ENCODE measurements at places on chromosomes 11 and 22. TPM values are rescaled to one million over a fixed set of nuclear protein-coding genes. Genes with fewer than 3 reads are reported as not detected.

Gene DLAT
- total RNA-seq: 27.4 TPM

Gene OR8G5
- total RNA-seq: not detected

- DNase-seq: peak; percentile 20
Observed at GRCh38 chr11:112734207-112734606, 227.0 kb upstream of the NCAM1 start.

DNA sequence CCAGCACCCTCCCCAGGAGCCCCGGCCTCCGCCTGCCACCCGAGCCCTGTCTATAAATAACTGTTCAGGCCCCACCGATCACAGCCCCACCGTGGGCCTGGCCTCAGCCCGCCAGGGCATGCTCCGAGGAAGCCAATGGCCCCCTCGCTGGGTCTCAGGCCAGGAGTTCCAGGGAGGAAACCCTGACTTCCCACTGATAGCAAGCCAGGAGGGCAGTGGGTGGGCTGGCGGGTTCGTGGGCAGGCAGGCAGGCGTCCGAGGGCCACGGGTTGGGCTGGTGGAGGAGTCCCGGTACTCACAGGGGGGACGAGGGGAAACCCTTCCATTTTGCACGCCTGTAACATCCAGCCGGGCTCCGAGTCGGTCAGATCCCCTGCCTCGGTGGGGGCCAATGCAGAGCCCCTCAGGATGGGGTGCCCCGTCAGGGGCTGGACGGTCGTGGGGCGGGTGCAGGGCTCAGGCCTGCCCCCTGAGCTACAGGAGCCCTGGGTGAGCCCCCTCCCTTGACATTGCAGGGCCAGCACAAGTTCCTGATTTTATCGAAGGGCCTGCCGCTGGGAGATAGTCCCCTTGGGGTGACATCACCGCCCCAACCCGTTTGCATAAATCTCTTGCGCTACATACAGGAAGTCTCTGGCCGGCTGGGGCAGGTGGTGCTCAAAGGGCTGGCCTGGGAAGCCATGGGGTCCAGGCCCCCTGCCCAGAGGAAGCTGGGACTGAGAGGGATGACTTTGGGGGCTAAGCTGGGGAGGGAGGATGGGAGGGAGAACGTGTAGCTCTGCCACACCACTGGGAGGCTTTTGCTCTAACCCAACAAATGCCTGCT lies at the start of gene SPI1:
Gene SPI1 (minus strand): TSS at position 538 of the 826 bp plus-strand sequence. CDS start 194 bp downstream, at position 344.
- no peak for DNase-seq

DNA sequence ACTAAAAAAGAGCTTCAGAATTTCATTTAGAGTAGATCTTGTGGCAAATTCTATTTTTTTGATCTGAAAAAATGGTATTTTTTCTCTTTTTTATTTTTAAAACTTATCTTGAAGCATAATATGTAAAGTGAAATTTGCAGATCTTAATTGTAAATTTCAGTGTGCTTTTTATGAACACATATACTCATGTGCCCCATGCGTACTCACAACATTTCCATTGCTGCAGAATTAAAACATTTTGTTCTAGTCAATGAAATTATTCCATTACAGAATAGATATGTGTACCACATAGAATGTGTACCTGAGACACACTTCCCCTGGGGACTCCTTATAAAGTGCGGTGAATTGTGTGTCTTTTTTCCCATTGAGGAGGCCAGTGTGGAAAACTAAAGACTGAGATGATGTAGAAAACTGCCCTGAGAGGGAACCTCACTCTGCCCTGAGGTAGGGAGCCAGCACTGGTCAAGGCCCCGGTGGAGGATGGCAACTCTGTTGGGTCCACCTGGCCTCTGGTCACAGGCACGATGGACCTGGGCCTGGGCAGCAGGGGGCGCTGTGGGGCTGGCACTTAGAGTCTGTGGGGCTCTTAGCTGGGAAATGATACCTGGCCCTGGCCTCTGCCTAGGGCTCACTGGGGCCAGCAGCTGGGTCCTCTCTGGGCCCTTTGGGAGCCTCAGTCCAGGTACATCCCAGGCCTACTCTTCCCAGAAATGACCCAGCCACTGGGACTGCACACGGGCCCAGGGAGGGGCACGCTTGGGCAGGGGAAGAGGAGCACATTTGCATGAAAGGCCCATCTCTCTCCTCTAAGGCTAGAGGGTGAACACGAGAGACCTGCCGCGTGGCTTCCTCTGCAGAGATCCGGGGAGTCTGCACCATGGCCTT lies 77.9 kb upstream of the TOP3B start:
- peak; percentile 28 for DNase-seq

- DNase-seq: peak; percentile 61
Observed at GRCh38 chr11:13667245-13667644, 1.2 kb upstream of the FAR1 start.

- DNase-seq: peak; percentile 89
Observed at GRCh38 chr22:30763815-30764673, 69.4 kb downstream of the OSBP2 start.

DNA sequence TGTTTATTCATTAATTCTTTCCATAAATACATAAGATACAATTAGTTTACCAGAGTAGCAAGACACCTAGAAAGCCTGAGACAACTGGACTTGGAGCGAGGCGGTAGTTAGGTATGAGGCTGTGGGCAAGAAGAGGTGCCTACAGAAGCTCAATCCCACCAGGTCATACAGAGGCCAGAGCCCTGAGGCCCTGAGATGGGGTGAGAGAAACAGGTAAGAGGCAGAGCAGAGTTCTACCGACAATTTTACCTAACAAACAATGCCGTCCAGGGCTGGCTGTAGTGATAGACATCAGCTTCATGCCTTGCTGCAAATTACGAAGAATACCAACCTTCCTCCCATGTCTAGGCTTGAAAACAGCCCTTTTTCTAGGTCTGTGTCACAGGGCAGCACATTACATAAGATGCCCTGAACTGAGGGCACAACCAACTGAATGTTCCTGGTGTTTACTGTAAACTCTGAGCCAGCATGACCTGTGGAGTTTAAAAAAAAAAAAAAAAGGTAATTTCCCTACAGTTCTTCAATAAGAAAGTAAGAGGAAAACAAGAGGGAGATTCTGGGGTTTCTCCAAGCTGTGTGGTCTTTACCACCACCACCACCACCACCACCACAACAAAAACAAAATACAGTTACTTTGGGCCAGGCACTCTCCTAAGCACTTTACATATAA lies 105.8 kb downstream of the GAB2 start:
- no peak for DNase-seq

DNA sequence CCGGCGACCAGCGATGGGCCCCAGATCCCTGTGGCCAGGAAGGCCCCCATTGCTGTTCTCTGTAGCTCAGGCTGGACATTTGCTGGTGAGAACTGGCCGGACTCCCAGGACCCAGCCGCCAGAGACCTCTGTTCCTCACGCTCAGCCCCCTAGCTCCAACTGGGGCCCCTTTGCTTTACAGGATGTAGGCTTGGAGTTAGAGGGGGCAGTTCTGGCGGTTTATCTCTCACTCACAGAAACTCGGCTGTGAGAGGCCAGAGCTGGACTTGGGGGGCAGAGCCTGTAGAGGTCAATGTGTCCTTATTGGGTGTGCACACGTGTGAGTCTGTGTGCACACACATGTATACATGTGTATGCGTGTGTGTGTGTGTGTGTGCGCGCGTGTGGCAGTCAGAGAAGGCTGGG lies 502 bp downstream of the SMIM38 start:
- no peak for DNase-seq

Gene ZFTA
- 2.4 TPM for total RNA-seq

DNA sequence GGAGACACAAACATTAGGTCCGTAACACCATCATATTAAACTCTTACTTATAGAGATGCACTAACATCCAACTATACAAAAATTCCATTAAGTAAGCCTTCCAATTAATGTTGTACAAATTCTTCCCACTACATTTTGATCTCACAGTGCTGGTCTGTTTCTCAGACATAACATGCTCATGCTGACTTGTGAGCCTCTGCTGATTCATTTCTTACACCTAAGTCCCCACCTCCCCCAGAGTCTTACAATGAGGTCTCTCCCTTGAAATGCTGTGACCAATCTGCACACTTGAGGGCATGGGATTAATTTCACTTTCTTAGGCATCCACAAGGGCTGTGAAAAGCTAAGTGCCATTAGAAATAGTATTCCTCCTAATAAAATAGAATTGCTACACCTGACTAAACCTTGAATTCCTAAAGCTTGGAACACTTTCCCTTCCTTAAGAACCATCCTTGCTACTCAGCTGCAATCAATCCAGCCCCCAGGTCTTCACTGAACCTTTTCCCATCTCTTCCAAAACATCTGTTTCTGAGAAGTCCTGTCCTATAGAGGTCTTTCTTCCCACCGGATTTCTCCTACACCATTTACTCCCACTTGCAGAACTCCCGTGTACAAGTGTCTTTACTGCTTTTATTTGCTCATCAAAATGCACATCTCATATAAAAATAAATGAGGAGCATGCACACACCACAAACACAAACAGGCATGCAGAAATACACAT lies 2.0 kb downstream of the HBG1 start:
- peak; percentile 11 for DNase-seq

- DNase-seq: no peak
Observed at GRCh38 chr11:87739766-87740165, 435.5 kb downstream of the RAB38 start.

DNA sequence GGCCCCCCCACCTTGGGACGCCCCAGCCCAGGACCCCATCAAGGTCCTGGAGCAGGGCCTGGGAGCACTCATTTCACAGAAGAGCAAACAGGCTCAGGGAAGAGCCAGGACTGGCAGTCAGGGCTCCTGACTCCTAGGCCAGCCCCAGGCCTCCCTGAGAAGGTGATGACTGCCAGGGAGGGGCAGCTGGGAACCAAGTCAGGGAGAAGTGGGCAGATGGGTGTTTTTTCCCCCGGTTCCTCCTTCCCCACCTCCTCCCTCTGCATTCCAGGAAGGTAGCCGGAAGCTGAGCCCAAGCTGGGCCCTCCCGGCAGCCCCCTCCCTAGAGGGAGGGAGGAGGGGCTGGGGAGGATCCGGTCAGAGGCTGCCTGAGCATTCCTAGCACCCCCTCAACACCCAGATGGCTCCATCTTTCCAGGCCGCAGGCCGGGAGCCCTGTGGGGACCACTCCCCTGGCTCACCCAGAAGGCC lies 19.6 kb downstream of the MYRF start:
- DNase-seq: no peak

DNA sequence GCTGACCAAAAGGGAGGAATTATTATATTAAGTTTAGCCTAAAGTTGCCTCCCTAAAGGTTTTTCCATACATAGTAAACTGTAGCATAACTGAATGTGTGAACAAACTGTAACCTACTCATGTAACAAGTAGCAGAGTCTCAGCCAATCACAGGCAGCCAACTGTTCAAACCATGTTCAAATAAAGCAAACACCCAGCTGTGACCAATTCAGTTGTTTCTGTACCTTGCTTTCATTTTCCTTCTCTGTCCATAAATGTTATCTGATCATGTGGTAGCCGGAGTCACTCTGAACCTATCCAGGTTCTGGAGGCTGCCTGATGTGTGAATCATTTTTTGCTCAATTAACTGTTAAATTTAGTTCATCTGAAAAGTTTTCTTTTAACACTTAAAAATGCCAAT lies 373.5 kb downstream of the GUCY1A2 start:
- DNase-seq: peak; percentile 47

Gene SOX10
- not detected for total RNA-seq

- no peak for DNase-seq
Observed at GRCh38 chr11:12376259-12377081, 901 bp upstream of the PARVA start.

GRCh38 chr11:68314203-68315170 lies 2.1 kb downstream of the LRP5 start:
- DNase-seq: peak; percentile 68

DNA sequence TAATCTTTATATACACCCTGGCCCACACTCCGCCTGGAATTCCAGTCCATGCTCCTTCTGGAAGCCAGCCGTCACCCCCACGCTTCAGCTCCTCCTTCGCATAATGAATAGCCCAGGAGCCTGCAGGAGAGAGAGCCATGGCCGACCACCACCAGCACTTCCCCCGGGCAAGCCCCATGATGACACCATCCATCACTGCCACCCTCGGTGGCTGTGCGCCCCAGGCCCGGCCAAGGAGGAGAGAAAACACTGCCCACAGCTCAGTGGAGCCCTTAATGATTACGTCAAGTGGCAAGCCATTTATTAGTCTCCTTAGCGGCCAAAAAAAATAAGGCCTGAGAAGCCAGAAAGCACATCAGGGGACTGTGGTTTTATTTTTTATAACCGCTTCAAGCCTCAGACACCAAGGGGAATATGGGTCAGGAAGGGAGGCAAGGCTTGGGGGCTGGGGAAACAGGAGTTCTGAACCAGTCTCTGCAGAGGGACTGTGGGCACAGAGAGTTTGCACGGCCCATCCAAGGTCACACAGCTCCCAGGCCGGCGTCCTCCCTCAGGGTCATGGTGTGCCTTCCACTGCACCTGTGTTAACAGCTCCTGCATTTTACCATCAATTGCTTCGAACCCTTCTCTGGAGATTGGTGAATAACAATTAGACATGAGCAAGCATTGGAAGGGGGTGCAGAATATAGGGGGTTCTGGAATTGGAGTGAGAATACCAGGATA lies 134.3 kb downstream of the MN1 start:
- DNase-seq: no peak

DNA sequence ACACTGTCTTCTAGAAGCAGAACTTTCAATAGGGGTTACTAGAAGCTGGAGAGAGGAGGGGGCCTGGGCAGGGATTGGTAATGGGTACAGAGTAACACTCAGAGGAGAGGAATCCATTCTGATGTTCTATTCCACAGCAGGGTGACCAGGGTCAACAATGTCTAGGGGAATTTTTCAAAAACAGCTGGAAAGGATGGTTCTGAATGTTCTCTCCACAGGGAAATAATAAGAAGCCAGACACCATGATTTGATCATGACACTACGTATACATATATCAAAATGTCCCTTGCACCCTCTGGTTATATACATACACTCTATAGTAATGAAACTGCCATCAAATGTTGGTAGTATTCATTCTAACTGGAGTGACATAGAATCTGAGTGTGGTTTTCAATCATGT lies 111.2 kb upstream of the TOP3B start:
- no peak for DNase-seq

Gene CBLIF
- not detected for total RNA-seq

Gene OR8D1
- not detected for total RNA-seq

DNA sequence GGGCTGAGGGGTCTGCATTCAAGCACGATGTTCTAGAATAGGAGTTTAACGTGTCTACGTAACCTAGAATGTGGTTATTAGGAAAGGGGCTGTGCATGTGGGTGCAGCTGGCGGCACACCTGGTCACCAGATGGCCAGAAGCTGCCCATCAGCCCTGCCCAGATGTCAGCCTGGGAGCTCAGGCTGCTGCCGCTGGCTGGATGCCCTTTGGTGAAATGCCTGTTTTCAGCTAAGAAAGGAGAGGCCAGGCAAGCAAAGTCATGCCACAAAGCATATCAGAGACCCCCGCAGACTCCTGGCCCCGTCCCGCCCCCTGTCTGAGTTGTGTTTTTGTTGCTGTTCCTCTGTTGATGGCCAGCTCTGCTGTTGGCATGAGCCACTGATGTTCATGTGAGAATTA lies 11.3 kb upstream of the ADORA2A start:
- DNase-seq: no peak

Measured in bronchial epithelial cell (primary cell).